ENCODE measurements at places on chromosomes 1 and 21.

- DNase-seq, result no peak
Observed at GRCh38 chr1:197695961-197696360, 79.3 kb downstream of the DENND1B start.

DNA sequence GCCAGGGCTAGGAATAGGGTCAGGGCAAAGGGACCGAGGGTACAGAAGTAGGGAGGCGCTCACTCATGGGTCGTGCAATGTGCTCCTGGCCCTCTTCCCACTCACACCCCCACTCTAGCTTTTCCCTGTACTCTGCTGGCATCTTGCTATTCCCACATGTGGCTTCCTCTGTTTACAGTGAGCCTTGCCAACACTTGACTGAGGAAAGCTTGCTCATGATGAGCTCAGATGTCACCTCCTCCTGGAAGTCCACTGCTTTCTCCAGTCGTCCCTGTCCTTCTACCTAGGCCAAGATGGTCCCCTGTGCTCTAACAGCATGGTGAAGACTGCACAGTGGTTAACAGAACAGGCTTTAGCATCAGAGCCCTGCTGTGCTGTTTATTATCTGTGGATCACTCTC lies 8.0 kb upstream of the RIMS3 start:
- DNase-seq, result no peak

DNA sequence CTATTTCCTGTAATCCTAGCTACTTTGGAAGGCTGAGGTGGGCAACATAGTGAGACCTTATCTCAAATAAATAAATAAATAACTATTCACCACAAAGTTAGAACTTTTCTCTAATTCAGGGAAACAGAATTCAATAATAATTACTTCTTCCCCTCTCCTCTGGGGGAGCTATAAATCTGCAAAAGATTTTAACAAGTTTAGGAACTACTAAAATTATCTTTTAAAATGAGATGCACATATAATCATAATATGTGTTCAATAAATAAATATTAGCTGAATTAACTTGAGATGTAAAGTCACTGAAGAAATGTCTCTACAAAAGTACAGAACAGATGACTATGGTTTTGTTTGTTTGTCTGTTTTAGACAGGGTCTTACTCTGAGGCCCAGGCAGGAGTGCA lies 14.1 kb downstream of the WDR47 start:
- DNase-seq, result no peak

GRCh38 chr1:110319332-110320167 lies 19.6 kb upstream of the RBM15 start:
- no peak for DNase-seq

GRCh38 chr1:173714441-173714758 lies 381 bp upstream of the KLHL20 start:
- DNase-seq, result no peak

DNA sequence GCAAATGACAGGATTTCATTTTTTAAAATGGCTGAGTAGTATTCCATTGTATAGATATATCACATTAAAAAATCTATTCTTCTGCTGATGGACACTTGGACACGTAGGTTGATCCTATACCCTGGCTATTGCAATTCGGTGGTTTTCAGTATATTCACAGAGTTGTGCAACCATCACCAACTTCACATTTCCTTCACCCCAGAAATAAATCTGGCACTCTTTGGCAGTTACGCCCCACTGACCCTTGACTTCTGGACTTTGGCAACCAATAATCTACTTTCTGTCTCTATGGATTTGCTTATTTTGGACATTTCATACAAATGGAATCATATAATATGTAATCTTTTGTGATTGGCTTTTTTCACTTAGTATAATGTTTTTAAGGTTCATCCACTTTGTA lies 35.9 kb downstream of the MAP3K7CL start:
- no peak for DNase-seq

DNA sequence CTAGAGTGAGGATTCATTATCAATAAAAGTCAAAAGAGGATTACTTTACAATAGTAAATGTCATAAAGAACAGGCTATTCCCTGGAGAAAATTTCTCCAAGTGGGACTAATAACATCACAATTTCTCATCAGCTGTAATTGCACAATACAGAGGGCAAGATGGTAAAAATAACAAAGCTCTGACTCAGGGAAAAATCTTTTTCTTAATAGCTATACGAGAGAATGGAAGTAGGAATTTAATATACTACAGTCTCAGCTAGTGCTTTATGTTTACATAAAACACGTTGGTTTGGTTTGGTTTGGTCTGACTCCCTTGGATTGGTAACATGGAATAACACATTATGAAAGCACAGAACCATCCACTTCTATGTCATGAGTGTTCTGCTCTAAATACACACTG lies 397.6 kb downstream of the LRRIQ3 start:
- DNase-seq, result no peak

- no peak for DNase-seq
Observed at GRCh38 chr1:3697810-3698209, 45.5 kb downstream of the TP73 start.

GRCh38 chr1:113893267-113893666 lies 5.9 kb upstream of the BCL2L15 start:
- DNase-seq, result no peak

- DNase-seq, result no peak
Observed at GRCh38 chr1:90707363-90707710, 9.8 kb downstream of the BARHL2 start.

- DNase-seq, result no peak
Observed at GRCh38 chr1:56417646-56418045, 161.7 kb downstream of the PLPP3 start.

DNA sequence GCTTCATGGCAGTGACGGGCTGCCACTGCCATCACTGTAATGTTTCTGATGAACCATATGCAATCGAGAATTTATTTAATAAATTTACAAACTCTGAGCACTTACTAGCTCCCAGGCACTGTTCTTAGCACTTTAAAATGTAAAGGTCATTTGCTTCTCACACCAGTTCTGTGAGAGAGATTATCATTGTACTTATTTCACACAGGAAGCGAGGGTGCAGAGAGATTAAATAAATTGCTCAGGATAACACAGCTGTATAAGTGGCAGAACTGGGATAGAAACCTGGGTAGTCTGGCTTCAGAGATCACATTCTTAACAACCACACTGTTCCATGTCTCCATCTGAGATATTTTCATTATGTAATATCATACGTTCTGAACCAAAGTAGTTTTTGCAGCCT lies 119.9 kb downstream of the MAST2 start:
- no peak for DNase-seq

DNA sequence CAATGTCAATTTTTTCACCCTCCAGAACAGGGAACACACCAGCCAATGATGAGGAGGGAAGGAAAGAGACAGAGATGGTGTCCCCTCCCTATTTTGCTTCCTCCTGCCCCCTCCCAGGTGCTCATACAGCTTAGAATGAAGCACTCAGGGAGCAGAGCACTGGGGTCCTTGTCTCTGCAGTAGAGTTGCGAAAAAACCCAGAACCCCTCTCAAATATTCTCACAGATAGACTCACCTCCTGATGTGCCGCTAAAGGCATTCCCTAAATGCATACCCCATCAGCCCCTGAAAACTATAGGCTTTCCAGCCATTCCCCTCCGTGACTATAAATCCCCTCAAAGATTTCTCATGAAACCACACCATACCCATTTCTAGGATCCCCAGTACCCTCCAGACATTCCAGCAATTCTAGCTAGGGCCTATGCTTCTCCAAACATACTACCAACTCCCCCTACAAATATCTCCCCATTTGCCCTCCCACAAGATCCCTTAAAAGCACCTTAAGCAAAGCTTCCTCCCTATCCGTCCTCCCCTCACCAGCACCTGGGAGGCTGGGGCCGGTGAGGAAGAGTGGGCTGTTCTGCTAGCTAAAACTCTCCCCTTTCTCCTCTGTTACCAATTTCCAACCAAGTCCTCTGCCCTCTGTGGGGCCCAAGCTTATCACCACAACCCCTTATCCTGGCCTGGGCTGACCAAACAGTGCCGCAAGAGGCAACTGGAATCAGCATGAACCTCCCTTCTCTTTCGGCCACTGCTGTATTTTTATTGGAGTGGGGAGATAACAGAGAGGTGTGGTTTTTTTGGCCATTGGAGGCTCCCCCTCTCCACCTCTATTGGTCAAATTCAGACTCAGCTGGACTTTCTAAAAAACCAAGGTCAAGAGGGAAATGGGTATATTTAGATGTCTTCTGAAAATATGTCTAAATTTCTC lies 54.7 kb downstream of the RHBG start:
- DNase-seq, result no peak

DNA sequence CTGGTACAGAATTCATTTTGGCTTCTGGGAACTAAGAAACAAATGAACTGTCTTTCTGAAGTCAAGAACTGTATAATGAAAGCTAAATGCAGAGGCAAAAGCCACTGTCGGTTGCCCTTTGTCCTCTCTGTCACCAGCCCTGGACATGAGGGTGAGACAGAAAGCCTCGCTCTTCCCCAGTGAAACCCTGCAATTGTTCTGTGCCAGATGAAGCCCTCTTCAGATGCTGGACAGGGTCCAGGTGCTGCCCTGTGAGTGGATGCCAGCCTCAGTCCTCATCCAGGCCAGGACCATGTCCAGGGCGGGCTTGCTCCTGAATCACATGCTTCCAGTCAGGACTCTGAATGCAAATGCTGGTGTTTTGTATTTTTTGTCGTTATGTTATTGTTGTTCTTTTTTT lies 138.7 kb downstream of the RUNX1 start:
- no peak for DNase-seq

DNA sequence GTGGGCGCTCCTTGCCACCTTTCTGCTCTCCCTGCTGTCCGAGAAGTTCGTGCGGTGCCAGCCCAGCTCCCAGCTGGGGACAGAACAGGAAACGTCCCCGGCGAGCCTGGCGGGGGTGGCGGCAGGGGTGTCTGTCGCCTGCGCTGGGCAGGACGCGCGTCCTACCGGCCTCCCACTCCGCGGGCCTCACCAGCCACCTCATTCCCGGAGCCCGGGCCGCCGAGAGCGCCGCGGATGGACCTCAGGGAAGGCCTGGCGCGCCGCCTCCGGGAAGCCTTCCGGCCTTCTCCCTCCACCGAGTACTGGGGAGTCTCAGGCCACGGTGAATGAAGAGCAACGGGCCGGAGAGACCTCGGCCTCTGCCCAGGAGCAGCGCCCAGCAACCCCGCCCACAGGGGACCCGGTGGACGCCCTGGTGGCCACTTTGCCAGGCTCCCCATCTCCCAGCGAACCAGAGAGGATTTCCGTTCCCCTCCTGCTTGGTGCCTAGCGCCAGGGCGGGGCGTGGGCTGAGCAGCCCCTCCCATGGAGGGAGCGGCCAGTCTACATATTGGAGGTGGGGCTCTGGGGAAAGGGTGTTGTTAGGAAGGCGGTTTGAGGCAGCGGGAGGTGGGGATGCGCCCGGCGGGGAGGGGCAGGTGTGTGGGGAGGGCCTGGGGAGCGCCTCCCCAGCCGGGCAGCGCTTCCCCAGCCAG lies 9.5 kb upstream of the TNFRSF14 start:
- DNase-seq, result peak; percentile 93

DNA sequence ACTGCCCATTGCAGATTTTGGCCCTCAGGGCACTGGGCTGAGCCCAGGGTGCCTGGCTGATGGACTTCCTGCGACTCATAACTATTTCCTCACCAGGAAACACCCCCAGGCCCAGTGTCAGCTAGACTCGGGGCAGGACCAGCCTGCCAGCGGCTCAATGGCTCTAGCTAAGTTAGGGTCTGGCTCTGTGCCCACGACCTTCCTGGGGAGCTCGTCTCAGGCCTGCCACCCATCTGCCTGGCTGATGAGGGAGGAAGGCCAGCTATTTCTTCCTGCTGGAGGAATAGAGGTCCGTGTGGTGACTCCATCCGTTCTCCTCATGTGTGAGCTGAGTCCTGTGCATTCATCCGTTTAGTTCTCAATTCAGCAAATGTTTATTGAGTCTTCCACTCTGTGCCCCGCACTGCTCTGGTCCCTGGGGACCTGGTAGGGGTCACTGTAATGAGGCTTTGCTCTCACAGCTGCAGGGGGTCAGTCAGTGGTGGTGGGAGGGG lies 44.5 kb downstream of the KIRREL1 start:
- DNase-seq, result no peak

GRCh38 chr1:22273686-22274681 lies 131.1 kb upstream of the WNT4 start:
- DNase-seq, result no peak

GRCh38 chr21:17612023-17612564 lies 607 bp downstream of the BTG3 start:
- DNase-seq, result peak; percentile 18

GRCh38 chr1:205032508-205032907 lies 10.5 kb upstream of the CNTN2 start:
- no peak for DNase-seq

- no peak for DNase-seq
Observed at GRCh38 chr1:209667708-209668107, 7.5 kb upstream of the G0S2 start.

DNA sequence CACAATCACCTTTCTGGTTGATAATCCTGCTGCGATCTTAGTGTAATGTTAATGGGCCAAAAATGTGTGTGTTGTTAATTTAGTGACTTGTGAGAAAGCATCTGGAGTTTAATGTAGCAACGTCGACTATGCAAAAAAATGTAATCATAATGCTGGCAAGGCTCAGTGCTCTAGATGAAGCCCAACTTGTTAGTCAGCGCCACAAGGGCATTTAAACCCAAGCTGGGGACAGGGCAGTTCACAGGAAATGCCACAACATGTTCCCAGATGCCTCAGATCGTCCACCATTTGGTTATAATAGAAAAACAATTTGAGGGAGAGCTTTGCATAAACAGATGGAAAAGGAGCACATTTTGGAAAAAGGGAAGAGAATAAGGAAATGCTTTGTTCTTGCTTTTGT lies 585.4 kb upstream of the PLXNA2 start:
- DNase-seq, result no peak

DNA sequence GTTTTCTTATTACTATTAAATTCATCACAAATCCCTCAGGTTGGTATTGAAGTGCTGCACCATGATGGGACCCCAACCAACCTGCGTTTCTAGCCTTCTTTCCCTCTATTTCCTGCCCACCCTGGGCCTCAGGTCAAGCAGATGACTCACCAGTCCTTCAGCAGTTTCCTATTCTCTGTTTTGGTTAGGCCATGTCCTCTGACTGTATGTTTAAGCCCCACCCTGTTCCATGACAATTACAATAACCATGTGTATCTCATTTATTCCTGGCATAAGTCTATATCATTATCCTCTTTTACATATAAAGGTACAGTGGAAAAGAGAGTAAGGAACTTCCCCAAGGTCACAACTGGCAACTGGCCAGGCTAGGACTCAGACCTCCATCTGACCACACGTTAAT lies 5.3 kb upstream of the FAM78B start:
- no peak for DNase-seq

DNA sequence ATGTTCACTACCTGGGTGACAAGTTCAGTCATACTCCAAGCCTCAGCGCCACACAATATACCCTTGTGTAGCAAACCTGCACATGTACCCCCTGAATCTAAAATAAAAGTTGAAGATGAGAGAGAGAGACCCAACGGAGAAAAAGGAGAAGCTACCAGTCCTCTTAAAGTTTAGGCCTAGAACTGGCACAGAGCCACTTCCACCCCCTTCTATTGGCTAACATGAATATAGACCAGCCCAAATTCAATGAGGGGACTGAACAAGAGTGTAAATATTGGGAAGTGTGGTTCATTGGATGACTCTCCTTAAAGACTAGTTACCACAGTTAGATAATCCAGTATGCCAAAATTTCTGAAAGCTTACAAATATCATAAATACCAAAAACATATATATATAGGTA lies 139.9 kb upstream of the ATP1B1 start:
- no peak for DNase-seq
